ENCODE measurements at places on chromosomes 6 and 20. TPM values are rescaled to one million over a fixed set of nuclear protein-coding genes. Genes with fewer than 3 reads are reported as not detected.

- H3K36me3 ChIP-seq, result peaks cover 33% of the 10 kb centered on the region
- H3K4me3 ChIP-seq, result no peak overlapping the region
- DNase-seq, result no peak
- no peak overlapping the region for H3K27ac ChIP-seq
Measured at GRCh38 chr20:49544535-49544934, 23.4 kb downstream of the PTGIS start.

DNA sequence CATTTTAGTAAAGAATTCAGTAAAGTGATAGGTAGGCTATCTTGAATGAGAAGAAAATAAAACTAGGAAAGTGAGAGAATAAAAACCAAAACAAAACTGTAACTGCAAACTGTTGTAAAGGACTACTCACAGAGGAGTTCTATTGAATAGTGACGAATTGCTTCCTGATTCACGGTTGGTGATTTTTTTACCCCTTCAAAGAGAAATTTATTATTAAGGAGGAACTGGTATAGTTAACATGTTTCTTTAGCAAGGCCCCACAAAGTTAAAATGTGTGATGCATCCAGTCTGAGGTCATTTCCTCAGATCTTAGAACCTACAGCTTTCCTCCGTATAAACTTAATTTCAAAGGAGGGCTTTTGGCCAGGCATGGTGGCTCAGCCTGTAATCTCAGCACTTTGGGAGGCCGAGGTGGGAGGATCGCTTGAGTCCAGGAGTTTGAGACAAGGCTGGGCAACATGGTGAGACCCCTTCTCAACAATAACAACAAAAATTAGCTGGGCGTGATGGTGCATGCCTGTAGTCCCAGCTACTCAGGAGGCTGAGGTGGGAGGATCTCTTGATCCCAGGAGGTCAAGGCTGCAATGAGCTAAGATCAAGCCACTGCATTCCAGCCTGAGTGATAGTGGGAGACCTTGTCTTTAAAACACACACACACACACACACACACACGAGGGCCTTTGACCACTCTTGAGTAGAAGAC is 8.3 kb downstream of the PRDM1 start:
- peaks cover 52% of the 10 kb centered on the region for H3K36me3 ChIP-seq
- H3K4me3 ChIP-seq, result peak overlapping the region; percentile 14
- H3K4me1 ChIP-seq, result peaks cover 79% of the 10 kb centered on the region
- DNase-seq, result no peak
- H3K27me3 ChIP-seq, result peaks cover 14% of the 10 kb centered on the region

DNA sequence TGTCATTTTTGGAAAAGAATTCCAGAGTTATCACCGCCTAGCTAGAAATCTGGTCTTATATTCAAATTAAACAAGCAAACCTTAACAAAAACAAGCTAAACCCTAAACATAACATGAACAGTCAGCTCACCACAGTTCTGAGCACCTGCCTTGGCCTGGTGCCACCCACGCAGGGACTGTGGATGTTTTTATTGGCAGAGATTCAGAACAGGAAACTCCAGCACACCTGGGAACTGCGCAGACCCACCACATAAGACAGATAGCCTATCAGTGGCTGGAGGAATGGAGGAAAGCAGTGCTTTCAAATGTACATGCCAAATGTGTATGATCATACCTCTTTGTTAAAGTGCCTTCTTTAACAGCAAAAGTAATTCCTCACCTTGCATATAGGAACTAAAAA is 8.9 kb downstream of the SLC16A10 start:
- peaks cover 6% of the 10 kb centered on the region for H3K4me1 ChIP-seq
- no peak overlapping the region for H3K27ac ChIP-seq

The OR2H1 gene
- total RNA-seq, result not detected
